Camera-type eye (tissue), 1 donor: ENCODE measurements at places on chromosomes 16 and 17. TPM values are rescaled to one million over a fixed set of nuclear protein-coding genes. Genes with fewer than 3 reads are reported as not detected.

RNF43 gene
- total RNA-seq, result 4.8 TPM

PLD2 gene
- 24.4 TPM for total RNA-seq

SLC12A3 gene
- not detected for total RNA-seq

PPM1E gene
- total RNA-seq, result 32.9 TPM

AGRP gene
- total RNA-seq, result not detected

CDK5R1 gene
- 39.2 TPM for total RNA-seq

FAM117A gene
- total RNA-seq, result 12.3 TPM
